Upper lobe of left lung (tissue), 6 donors: ENCODE measurements at places on chromosomes 2 and 18.

DNA sequence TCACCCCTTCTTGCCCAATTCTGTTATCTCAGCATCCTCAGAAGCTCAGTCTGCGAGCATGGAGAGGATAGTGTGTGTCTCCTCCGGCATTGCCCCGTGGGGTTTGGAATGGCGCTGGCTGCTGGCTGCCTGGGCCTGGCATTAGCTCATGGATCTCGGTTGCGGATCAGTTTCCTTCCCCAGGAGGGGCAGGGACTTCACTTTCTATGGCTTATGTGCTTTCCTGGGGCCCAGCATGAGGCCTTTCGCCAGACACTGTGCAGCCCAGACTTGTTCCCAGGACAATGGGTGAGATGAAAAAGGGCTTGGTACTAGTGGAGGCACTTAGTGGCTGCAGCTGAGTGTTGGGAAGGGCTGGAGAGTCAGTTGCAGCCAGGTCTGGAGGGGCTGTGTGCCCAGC, 143.3 kb downstream of the GLI2 start:
- DNase-seq = no peak

- DNase-seq = no peak
Measured at GRCh38 chr2:148887350-148888002, 12.4 kb downstream of the KIF5C start.

DNA sequence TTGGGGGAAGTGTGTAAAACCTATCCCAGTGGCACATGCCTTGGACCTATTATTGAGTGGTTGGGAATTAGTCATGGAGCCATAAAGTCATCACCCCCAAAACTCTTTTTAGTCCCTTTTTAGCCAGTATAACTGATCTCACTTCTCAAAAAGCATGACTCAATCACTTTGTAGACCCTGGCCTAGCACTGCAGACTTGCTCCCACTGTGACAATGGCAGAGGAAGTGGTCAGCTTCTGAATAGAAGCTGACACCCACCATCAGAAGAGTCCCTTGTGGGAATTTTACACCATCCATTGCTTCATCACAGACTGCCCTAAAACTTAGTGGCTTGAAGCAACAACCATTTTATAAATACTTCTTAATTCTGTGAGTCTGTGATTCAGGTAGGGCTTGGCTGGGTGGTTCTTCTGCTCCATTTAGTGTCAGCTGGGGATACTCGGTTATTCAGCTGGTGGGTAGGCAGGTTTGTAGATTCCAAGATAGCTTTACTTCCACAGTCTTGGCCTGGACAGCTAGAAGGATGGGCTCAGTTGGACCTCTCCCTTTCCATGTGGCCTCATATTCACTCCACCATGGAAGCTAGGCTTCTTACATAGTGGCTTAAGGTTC, 10.8 kb upstream of the ITGA6 start:
- DNase-seq = no peak

- DNase-seq = no peak
Measured at GRCh38 chr2:219292616-219293015, 13.4 kb downstream of the DNAJB2 start.

- no peak for DNase-seq
Measured at GRCh38 chr2:101048756-101049155, 46.7 kb downstream of the RPL31 start.

- DNase-seq = no peak
Measured at GRCh38 chr18:32368991-32369390, 101.7 kb downstream of the GAREM1 start.

DNA sequence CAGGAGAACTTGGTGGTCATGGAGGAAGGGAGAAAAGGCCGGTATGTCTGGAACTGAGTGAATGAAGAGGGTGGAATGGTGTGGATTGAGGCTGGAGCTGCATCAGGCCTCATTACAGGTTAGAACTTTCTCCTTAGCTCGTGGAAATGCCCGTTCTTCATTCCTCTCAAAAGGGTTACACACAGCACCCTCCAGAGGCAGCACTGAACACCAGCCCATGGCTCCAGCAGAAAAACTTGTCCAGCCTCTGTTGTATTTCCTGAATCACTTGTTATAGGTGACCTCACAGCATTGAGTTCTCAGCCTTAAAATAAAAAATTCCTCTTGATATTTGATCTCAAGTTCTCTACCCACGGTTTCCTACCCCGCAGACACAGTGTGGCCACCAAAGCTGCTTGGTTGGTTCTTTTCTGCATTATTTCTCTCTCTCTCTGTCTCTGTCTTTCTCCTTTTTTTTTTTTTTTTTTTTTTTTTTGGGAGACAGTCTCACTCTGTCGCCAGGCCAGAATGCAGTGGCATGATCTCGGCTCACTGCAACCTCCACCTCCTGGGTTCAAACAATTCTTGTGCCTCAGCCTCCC, 89.6 kb downstream of the ITGB1BP1 start:
- peak; percentile 58 for DNase-seq

DNA sequence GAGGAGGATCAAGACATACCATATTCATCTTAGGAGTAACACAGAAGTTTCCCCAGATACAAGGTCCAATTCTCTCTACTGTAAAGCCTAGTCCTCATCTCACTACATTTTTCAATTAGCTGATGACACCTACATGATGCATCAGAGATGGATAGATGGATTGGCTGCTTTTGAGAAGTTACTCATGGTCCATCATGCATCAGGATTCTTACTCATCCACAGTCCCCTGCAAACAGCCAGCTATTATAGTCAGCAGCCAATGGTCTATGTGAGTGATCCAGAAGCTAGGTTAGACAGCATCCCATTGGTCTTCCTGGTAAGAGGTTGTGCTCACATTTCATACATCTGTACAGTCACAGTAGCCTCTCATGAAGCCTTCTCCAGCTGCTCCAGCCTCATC, 154.5 kb upstream of the NRP2 start:
- no peak for DNase-seq
